ENCODE measurements at places on chromosomes 11 and 22. TPM values are rescaled to one million over a fixed set of nuclear protein-coding genes. Genes with fewer than 3 reads are reported as not detected.

DNA sequence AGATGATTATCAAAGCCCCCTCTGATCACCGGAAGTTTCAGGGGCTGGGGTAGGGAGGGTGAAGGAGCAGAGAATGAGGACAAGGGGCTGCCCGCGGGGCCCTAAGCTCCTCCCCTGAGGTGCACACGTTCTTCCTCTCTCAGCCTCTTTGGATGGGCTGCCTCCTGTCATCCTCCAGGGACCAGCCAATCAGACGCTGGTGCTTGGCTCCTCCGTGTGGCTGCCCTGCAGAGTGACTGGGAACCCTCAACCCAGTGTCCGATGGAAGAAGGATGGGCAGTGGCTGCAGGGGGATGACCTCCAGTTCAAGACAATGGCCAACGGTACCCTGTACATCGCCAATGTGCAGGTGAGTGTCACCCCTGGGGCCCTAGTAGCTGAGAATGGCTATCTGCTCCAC, 7.5 kb downstream of the ROBO3 start:
- no peaks in the 10 kb centered on the region for H3K36me3 ChIP-seq
- no peak overlapping the region for H3K4me3 ChIP-seq
- H3K27ac ChIP-seq = no peak overlapping the region
- peaks cover 28% of the 10 kb centered on the region for H3K4me1 ChIP-seq
- H3K27me3 ChIP-seq = peaks cover 29% of the 10 kb centered on the region

GRCh38 chr11:57460022-57460757, at the start of gene RTN4RL2:
Gene RTN4RL2, plus strand, starts transcription at chr11:57460528. Its CDS starts 338 bp downstream, at chr11:57460866.
- H3K4me1 ChIP-seq = peaks cover 40% of the 10 kb centered on the region
- H3K4me3 ChIP-seq = peak within 1 kb of the TSS; percentile 33
- peaks cover 17% of the 10 kb centered on the region for H3K27me3 ChIP-seq
- no peak within 1 kb of the TSS for H3K27ac ChIP-seq

GRCh38 chr11:73099512-73100266, 42.4 kb downstream of the FCHSD2 start:
- H3K4me1 ChIP-seq = no peaks in the 10 kb centered on the region
- no peak overlapping the region for H3K4me3 ChIP-seq
- no peak overlapping the region for H3K27ac ChIP-seq
- H3K27me3 ChIP-seq = no peaks in the 10 kb centered on the region
- no peak for DNase-seq

GRCh38 chr11:130827451-130828377, 88.6 kb downstream of the SNX19 start:
- H3K27ac ChIP-seq = no peak overlapping the region
- H3K27me3 ChIP-seq = no peaks in the 10 kb centered on the region
- no peak overlapping the region for H3K4me3 ChIP-seq
- DNase-seq = no peak

DNA sequence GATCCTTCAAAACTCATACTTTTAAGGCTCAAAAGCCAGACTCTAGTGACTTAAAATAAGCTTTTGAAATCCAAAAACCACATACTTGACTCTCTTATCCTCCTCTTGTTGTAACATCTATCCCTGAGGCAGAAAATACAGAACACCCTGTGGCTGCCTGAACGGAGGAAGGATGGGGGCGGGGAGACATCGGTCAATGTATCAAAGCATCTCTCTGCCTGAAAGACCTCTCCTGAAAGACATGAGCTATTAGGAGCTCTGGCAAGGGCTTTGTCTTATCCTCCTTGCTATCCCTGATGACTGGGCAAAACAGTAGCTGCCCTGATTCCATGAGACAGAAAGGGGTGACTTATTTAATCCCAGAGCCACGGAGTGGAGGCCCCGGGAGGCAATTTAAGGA, 122.4 kb downstream of the MN1 start:
- H3K27ac ChIP-seq = no peak overlapping the region
- no peaks in the 10 kb centered on the region for H3K36me3 ChIP-seq
- H3K4me3 ChIP-seq = no peak overlapping the region
- H3K27me3 ChIP-seq = no peaks in the 10 kb centered on the region
- H3K4me1 ChIP-seq = no peaks in the 10 kb centered on the region

DNA sequence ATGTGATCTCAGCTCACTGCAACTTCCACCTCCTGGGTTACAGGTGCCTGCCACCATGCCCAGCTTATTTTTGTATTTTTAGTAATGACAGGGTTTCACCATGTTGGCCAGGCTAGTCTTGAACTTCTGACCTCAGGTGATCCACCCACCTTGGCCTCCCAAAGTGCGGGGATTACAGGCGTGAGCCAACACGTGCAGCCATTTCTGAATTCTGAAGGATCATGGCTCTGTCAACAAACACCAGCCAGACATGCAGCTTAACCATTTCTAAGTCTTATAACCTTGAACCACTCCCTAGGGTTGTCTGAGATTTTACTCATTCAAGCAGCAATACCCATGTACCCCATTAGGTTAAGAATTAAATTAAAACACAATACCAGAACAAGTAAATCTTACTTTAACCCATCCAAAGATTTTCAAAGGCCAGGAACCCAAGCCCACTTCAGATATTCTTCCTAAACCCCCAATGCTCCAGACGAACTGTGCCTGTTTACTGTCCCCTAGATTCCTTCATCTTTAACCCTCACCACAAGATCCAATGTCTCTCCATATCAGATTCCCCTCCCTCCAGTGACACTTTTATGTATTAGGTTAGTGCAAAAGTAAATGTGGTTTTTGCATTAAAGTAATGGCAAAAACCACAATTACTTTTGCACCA, 4.0 kb downstream of the RPS13 start:
- no peak overlapping the region for H3K4me3 ChIP-seq
- no peaks in the 10 kb centered on the region for H3K27me3 ChIP-seq
- no peak for DNase-seq
- H3K27ac ChIP-seq = no peak overlapping the region
- peaks cover 28% of the 10 kb centered on the region for H3K36me3 ChIP-seq
- H3K4me1 ChIP-seq = peaks cover 37% of the 10 kb centered on the region

GRCh38 chr11:117917591-117918151, 11.5 kb downstream of the TMPRSS13 start:
- no peaks in the 10 kb centered on the region for H3K36me3 ChIP-seq
- no peaks in the 10 kb centered on the region for H3K27me3 ChIP-seq
- DNase-seq = no peak

- DNase-seq = no peak
- no peaks in the 10 kb centered on the region for H3K36me3 ChIP-seq
- no peaks in the 10 kb centered on the region for H3K27me3 ChIP-seq
- H3K27ac ChIP-seq = no peak overlapping the region
- H3K4me3 ChIP-seq = no peak overlapping the region
Observed at GRCh38 chr11:10058356-10058755, 235.7 kb downstream of the SBF2 start.

GRCh38 chr11:66317322-66317722, 478 bp upstream of the CD248 start:
- DNase-seq = peak; percentile 12
- no peak overlapping the region for H3K4me3 ChIP-seq
- peaks cover 35% of the 10 kb centered on the region for H3K4me1 ChIP-seq
- no peak overlapping the region for H3K27ac ChIP-seq
- H3K36me3 ChIP-seq = no peaks in the 10 kb centered on the region
- no peaks in the 10 kb centered on the region for H3K27me3 ChIP-seq

- no peaks in the 10 kb centered on the region for H3K36me3 ChIP-seq
- no peak overlapping the region for H3K27ac ChIP-seq
- H3K27me3 ChIP-seq = no peaks in the 10 kb centered on the region
- no peak for DNase-seq
Observed at GRCh38 chr22:17845790-17846189, 71.5 kb upstream of the BID start.

DNA sequence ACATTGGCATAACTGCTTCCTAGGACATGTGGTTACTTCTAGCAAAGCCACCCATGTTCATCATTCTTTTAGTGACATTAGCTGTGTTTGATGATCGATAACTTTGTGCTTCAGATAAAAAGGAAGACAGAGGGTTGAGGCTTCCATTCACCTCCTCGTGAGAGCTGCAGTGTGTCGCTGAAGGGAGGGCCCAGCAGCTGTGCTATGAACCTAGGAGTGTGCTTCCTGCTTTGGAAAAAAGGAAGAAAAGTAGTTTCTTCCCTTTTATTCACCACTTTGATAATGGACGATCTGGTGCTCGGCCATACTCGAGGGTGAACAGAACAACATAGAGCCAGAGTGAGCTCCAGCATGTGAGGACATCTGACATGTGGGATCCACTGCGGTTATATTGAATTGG, 6.1 kb upstream of the RFPL2 start:
- H3K27ac ChIP-seq = no peak overlapping the region
- H3K27me3 ChIP-seq = no peaks in the 10 kb centered on the region
- no peak for DNase-seq
- no peaks in the 10 kb centered on the region for H3K36me3 ChIP-seq
- H3K4me3 ChIP-seq = no peak overlapping the region

GRCh38 chr22:49457946-49458707, 369.5 kb downstream of the BRD1 start:
- H3K4me3 ChIP-seq = no peak overlapping the region
- no peak for DNase-seq

DNA sequence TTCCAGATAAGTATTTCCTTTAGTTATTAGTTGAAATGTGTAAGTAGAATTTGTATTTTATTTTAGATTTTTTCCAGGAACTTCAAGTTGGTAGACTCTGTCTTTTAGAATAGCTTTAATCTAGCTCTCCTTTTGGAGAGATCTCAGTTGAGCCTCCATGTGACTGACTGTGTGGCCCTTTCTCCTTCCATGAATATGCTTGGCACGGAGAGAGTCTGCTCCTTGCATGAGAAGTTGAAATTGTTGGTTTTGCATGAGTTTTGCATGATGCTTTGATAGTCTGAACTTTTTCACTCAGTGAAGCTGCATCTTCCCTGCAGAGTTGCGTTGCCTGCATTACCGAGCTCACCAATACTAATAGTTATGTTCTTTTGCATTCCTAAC, 32.8 kb upstream of the CTTN start:
- peaks cover 21% of the 10 kb centered on the region for H3K4me1 ChIP-seq
- DNase-seq = no peak
- peaks cover 4% of the 10 kb centered on the region for H3K36me3 ChIP-seq
- H3K27me3 ChIP-seq = no peaks in the 10 kb centered on the region
- no peak overlapping the region for H3K4me3 ChIP-seq
- H3K27ac ChIP-seq = no peak overlapping the region

DNA sequence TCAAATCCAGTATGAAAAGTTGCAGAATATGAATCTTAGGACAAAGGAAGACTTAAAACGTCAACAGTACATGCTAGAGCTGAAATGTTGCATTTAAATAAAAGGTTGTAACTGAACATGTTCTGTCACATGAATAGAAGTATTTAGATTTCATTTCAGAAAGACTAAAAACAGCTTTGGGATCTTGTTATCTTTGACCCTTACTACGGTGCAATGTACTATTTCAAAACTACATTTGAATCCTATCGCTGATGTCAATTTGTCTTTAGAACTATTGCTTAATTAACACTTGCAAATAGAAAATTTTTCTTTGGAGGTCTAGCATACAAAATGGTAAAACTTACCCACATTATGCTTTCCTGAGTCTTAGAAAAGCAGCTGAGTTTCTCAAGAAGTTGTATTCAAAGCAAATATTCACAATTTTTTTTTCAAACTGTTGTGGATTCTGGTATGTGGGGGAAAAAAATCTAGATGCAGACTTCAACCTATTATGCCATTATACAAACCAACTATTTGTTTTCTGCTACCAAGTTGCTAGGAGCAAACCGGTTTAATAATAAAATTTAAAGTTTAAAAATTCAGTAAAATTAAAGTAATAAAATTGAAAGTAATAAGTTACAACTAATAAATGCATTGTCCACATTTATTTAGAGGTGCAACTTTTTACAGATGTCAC, 25.4 kb downstream of the CSTF3 start:
- H3K27me3 ChIP-seq = no peaks in the 10 kb centered on the region
- no peaks in the 10 kb centered on the region for H3K4me1 ChIP-seq
- H3K27ac ChIP-seq = no peak overlapping the region
- no peak for DNase-seq
- peaks cover 6% of the 10 kb centered on the region for H3K36me3 ChIP-seq

DNA sequence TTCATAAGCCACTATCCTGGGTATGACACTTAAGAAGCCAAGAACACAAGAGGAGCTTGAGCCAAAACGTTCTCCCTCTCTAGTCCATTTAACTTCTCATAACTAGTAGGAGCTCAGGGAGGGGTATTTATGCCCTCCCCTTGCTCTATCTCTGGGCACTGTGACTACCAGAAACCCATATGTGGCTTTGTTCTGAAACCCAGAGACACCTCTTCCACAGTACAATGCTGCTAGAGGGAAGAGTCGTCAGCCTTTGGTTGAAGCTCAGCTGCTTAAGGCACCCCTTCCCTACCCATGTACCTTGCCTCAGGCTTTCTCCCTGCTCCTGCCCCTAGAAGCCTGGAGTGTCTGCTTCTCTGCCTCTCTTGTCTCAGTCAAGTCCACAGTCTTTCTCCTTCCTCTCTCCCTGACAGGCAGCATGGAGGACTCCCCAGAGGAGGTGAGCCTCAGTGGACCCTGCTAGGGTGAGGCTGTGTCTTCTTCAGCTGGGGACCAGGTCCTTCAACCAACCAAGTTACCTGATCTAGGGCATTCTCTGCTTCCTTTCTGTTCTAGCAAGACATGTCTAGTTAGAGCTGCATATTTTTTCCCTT, 23.1 kb upstream of the USP47 start:
- no peaks in the 10 kb centered on the region for H3K4me1 ChIP-seq
- no peaks in the 10 kb centered on the region for H3K36me3 ChIP-seq
- DNase-seq = no peak
- H3K27me3 ChIP-seq = no peaks in the 10 kb centered on the region

- no peak overlapping the region for H3K4me3 ChIP-seq
- H3K36me3 ChIP-seq = no peaks in the 10 kb centered on the region
- H3K27ac ChIP-seq = no peak overlapping the region
- H3K27me3 ChIP-seq = no peaks in the 10 kb centered on the region
- no peak for DNase-seq
Observed at GRCh38 chr11:79616392-79616851, 175.6 kb upstream of the TENM4 start.

GRCh38 chr22:49322231-49322630, 505.4 kb downstream of the BRD1 start:
- no peaks in the 10 kb centered on the region for H3K4me1 ChIP-seq
- H3K36me3 ChIP-seq = no peaks in the 10 kb centered on the region

DNA sequence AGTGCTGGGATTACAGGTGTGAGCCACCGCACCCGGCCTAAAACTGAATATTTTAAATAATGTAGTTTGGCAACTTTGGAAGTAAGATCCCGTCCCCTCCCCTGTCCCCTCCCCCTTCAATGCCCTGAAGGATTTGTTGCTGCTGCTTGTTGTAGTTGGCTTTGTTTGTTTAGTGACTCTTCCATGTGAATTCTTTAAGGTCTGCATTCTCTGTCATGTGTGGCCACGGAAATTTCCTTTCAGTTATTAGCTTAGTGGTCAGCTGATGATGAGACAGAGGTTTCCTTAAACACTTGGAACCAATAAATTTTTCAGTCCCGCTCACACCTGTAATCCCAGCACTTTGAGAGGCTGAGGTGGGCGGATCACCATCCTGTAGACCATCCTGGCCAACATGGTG, 109.9 kb downstream of the MPPED1 start:
- H3K4me1 ChIP-seq = no peaks in the 10 kb centered on the region
- DNase-seq = no peak
- H3K27ac ChIP-seq = no peak overlapping the region
- H3K36me3 ChIP-seq = no peaks in the 10 kb centered on the region

The PHF21B gene
- total RNA-seq = not detected

The SLC22A25 gene
- total RNA-seq = not detected

The PTPN5 gene
- total RNA-seq = not detected

The CSF2RB gene
- total RNA-seq = 1.2 TPM

The IL10RA gene
- total RNA-seq = 406 TPM

The CYP2D6 gene
- total RNA-seq = 10.7 TPM

The HMBS gene
- total RNA-seq = 5.8 TPM

The TH gene
- total RNA-seq = not detected

The RAC2 gene
- 304 TPM for total RNA-seq
